ENCODE measurements at places on chromosomes 5 and 9.

DNA sequence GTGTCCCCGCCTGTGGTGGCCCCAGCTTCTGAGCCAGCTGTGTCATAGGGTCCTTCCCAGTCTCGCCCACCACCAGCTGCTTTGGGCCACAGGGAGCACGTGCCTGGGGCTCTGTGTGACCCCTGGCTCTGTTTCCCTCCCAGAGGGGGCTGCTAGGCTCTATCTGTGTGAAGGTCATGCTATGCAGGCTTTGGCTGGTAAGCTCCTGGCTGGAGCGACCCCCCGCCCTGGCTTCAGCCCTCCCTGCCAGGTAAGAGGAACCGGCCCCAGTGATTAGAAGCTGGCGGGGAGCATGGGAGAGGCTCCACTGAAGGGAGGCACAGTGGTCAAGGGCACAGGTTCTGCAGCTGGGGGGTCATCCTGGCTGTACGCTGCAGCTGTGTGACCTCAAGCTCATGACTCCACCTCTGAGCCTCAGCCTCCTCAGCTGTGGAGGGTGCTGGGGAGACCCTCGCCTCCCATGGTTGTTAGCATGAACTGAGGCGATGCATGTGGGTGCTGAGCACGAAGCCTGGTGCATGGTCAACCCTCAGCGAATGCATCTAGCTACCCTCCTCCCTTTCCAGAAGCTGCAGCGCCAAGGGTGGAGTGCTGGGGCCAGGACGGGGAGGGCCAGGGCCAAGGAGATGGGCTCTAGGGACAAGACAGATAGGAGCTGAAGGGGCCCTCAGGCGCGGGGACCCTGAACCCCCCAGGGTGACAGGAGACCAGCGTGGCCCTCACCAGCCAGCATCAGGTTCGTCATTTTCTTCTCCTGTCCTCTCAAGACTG, 163.8 kb upstream of the MVB12B start:
- DNase-seq: no peak

DNA sequence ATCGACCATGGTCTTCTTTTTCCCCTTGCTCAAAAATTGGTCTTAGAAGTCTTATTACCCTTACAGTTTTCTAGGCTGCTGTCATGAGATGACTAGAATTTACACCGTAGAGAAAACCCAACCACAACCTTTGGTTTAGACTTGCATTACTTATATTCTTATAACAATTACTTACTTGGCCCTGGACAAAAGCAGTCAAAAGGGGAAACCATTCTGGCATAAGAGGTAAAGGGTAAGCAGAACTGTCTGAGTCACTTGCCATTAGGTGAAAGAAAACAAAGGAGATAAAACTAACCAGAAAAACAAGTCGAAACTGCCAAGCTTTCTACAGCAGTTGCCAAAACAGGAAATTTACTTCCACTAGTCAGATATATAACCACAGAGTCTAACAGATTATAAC, 17.9 kb downstream of the TMEM245 start:
- DNase-seq: peak; percentile 21

DNA sequence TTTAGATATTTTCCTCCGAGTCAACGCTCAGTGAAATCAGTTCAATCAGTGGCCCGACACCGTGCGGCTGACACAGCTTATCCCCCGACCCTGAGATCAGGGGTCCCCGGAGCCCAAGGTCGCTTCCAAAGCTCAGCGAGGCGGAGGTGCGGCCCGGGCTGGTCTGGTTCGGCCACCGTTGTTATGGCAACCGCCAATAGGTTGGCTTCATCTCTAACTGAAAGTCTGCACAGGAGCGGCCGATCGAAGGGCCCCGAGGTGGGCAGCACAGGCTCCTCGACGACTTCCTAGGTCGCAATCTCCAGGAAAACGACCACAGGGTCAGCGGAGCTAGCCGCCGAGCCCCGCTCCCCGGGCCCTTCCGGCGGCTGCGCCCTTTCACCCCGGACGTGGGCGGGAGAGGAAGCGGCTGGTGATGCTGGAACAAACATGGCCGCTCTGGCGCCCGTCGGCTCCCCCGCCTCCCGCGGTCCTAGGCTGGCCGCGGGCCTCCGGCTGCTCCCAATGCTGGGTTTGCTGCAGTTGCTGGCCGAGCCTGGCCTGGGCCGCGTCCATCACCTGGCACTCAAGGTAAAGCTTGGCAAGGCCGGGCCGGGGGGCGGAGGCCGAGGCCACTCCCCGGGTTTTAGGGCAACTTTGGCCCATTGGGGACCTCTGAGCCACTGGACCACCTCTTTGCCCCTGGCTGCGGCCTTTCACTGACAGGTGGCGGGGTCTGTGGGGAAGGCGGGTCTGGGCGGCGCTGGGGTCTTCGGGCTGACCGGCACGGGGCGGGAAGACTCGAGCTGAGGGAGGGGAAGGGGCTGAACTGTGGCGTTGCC, at the start of gene GPR107:
Gene GPR107, plus strand, starts transcription at position 403 of the 821 bp plus-strand sequence. Its CDS starts 27 bp downstream, at position 430.
- peak; percentile 72 for DNase-seq

DNA sequence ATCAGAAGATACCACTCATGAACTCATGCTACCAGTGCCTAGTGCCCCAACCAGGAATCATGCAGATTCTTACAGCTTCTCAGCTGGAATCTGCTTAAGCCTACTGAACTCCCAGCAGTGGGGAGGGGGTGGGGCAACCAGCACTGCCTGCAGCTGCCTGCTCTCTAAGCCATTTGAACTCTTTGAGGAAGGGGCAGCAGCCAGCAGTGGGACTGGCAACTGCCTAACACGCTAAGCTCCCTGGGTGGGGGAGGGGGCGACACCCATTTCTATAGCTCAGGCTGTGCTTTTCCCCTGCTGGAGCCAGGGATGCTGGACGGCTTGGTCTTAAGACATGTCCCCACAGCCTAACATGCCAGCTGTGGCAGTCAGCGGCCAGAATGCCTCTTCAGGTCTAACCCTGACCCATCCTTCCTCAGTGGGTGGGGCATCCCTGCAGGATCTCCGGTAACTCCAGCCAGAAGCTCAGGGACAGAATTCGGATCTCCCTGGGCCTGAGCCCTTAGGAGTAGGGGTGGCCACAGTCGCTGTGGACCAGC, 889.7 kb downstream of the CDH9 start:
- no peak for DNase-seq

GRCh38 chr9:91426123-91426745, 2.6 kb upstream of the NFIL3 start:
- DNase-seq: no peak
